ENCODE measurements at places on chromosomes 1 and 21.

DNA sequence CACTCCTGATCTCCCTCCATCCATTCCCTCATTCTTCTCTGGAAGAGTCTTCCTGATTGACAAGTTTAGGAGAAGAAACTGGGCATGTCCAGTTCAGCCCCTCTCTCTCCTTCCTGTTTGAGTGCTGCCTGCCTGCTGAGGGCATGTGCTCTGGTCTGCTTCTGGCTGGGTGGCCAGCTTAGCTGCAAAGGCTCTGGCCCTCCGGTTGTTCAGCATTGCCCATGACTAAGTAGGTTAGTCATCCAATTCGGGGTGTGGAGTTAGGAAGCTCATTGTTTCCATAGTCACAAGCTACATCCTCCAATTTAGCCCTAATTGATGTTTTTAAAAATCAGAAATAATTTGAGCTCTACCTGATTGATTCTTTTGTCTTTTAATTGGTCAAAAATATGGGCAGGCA lies 25.6 kb upstream of the PLA2G2E start:
- peak; percentile 60 for DNase-seq

DNA sequence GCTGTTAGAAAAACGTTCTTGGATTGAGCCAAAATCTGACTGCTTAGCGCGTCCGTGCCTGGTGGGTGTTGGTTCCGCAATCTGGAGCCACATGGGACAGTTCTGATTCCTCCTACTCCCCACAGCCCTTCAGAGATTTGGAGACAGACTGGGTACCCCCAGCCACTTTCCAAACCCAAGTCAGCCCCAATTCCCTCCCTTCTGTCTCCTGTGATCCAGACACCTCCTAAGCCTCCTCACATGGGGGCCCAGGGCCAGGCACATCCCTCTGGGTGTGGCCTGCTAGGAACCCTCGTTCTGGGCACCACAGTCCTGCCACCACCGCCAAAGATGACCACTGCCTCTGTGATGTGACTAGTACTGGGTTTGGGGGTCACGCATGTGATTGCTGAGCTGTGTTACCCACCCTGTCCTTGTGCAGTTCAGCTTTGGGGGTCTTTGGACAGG lies 4.8 kb downstream of the PLA2G5 start:
- peak; percentile 10 for DNase-seq

DNA sequence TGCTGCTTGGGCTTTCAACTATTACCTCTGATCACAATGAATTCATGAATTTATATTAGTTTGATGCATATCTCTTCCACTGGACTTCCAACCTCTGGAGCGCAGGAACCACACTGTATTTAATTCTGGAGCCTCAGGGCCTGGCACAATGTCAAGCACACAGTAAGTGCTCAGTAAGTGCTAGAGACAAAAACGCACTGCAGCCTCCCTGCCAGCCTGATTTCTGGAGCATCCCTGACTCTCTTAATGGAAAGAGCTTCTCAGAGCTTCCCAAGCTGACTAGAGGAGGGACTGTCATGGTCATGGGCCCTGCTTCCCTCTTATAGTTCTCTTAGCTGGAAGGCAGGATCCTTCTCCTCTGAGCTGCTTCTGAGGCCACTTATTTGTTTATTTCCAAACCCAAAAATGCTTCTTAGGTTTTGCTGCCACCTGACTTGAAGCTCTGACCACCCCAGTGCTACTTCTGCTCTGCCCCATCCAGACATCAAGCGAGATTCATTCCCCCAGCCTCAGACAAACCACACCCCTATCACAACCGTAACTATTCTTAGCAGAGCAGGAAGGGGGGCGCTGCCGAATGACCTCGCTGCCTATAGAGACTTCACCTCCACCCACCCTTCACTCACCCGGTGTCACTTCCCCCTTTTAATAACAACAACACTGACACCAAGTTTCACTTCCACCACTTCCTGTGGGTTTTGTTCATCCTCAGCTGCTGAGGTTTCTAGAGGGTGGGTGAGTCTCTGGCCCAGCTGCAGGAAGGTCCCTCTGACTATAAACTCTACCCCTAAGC lies 33.6 kb downstream of the NUAK2 start:
- peak; percentile 51 for DNase-seq

GRCh38 chr1:226733876-226734275 lies 5.2 kb downstream of the ITPKB start:
- no peak for DNase-seq

- DNase-seq: no peak
Measured at GRCh38 chr1:21702780-21703179, 33.6 kb upstream of the RAP1GAP start.

DNA sequence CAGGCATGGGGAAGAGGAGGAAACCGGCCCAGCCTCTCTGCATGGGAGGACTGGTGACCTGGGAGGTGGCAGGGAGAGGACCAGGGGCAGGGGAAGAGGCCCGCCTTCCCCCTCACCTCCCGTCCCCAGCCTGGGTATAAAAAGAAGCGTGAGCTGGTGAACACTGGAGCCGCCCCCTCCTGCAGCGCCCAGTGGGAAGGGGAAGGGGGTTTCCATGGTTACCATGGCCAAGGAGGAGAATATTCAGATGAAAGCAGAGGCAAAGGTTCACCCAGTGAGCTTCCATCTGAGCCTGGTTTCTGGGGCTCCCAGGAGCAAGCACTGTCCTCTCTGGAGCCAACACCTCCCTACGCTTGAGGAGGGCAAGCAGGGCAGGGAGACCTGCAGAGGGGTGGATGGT lies 54.9 kb downstream of the ACOT7 start:
- DNase-seq: no peak

- no peak for DNase-seq
Measured at GRCh38 chr1:51284487-51284954, 45.8 kb downstream of the TTC39A start.

GRCh38 chr1:27192039-27192529 lies 37.2 kb upstream of the SLC9A1 start:
- no peak for DNase-seq
